GM12892 (cell line): ENCODE measurements at places on chromosomes 1 and 21.

GRCh38 chr1:227490478-227490877 lies 72.9 kb upstream of the ZNF678 start:
- no peak for DNase-seq

DNA sequence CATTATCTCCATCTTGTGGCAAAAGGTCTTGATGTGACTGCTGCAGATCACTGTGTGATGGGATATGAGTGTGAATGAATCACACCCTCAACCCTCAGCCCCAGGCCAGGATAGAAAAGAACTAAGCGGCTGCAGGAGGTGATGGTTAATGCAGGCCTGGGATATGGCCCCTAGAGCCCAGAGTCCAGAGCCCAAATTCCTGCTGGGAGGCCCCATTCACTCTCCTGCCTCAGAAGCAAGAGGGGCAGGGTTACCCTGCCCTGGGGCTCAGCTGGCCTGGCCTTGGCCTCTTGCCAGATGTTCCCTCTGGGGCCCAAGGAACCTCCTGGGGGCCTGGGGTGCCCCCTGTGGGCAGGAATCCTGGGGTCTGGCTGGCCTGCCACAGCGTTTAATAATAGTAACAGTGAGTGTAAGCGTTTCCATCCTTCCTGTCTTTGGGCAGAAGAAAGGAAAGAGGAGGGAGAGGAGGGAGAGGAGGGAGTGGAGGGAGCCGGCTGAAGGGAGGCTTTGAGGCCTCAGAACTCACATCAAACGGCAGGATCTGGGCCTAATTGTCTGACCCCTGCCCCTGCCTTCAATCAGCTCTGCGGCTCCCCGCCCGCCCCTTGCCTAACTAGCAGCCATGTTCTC lies 26.2 kb downstream of the DMAP1 start:
- DNase-seq = no peak

GRCh38 chr1:164141797-164142196 lies 417.2 kb upstream of the PBX1 start:
- no peak for DNase-seq

DNA sequence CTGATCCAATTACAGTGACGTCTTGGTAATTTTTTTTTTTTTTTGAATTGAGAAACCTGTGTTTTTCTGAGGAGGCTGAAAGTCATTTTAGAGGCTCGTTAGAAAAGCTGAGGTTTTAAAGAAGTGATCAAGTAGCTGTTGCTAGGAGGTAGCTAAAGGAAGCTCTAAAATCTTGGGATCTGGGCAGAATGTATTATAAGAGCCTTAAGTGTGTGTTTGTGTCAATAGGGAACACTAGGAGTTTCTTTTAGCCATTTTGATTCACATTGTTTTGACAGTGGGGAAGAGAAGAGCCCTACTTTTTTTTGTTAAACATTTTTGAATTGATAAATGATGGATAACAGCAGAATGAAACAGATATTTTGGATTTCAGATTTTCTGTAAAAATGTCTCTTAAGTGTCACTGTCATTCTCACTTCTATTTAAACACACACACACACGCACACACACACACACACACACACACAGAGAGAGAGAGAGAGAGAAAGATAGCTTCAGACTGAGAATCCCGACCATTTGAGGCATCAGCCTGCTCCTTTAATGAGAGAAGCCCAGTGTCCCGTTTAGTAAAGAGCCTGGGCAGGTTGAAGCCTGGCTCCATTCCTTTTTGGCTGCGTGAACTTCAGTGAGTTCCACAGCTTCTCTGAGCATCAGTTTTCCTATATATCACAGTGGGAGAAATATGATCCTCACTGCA lies 79.1 kb upstream of the GPR88 start:
- DNase-seq = no peak

DNA sequence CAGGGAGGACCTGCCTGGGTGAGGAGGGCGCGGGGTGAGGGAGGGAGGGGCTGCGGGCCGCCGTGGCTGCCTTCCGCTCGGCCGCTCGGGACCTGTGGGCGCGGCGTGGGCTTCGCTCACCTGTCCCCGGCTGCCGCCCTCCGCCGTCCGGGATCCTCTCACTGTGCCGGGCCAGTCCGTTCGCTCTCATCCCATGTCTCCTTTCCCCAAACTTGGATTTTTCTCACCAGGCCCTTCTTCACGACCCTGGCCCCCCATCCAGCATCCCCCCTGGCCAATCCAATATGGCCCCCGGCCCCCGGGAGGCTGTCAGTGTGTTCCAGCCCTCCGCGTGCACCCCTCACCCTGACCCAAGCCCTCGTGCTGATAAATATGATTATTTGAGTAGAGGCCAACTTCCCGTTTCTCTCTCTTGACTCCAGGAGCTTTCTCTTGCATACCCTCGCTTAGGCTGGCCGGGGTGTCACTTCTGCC lies 362 bp downstream of the ZBTB48 start:
- DNase-seq = no peak

GRCh38 chr1:159229260-159229885 lies 24.7 kb downstream of the ACKR1 start:
- no peak for DNase-seq

DNA sequence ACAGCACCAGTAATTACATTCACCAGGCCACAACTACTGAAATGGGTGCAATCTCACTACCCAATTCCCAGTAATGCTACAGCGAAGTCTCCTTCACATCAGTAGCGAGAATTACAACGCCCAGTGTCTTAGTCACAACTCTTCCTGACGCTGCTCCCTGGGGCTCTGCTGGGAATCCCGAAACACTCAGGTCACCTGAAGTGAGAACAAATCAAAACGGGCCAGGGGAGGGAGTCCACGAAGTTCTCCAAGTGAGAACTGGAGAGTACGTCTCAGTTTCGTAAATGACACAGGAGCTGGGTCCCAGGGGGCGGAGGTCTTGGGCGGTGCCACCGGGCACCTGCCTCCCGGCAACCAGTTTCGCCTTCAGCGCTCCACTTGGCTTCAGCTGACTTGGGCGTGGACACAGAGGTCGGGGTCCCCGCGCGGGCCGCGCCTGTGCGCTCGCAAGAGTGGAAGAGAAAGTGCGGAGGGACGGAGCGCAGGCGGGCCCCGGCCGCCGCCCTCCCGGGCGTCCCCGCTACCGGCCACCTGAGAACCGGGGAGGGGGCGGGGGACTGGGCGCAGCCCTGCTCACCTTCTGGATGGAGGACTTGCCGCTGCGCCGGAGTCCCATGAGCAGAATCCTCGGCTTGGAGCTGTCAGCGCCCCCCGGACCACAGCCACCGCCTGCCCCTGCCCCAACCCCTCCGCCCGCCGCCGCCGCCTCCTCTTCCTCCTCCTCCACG lies 575 bp downstream of the RRAGC start:
- DNase-seq = peak; percentile 38

GRCh38 chr1:89939059-89939570 lies 55.8 kb upstream of the ZNF326 start:
- DNase-seq = no peak

GRCh38 chr21:38958323-38958705 lies 152.6 kb downstream of the ETS2 start:
- DNase-seq = no peak

- DNase-seq = peak; percentile 38
These were observed 971 bp upstream of the GNG4 start for GRCh38 chr1:235650341-235651169.

- DNase-seq = no peak
These were observed 18.4 kb upstream of the EDN2 start for GRCh38 chr1:41502912-41503311.

GRCh38 chr1:90561103-90561783 lies 155.9 kb downstream of the BARHL2 start:
- no peak for DNase-seq

DNA sequence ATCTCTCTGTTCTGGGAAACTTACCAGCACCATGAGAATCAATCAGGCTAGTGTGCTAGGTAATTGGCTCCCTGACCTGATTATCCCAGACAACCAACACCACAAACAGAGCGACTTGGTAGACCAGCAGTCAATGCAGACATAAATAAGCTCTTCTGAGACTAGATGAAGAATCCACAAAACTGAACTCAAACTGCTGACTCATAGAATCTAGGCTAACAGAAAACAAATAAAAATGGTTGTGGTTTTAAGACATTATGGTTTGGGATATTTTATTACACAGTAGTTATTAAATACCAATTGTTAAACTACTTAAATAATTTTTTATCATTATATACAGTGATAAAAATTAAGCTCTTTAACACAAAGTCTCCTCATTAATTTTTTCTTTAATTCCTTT lies 535.7 kb downstream of the COL11A1 start:
- DNase-seq = no peak

- no peak for DNase-seq
These were observed 13.2 kb upstream of the SCYL3 start for GRCh38 chr1:169906938-169907337.

GRCh38 chr1:198699167-198700015 lies 60.6 kb downstream of the PTPRC start:
- DNase-seq = no peak

DNA sequence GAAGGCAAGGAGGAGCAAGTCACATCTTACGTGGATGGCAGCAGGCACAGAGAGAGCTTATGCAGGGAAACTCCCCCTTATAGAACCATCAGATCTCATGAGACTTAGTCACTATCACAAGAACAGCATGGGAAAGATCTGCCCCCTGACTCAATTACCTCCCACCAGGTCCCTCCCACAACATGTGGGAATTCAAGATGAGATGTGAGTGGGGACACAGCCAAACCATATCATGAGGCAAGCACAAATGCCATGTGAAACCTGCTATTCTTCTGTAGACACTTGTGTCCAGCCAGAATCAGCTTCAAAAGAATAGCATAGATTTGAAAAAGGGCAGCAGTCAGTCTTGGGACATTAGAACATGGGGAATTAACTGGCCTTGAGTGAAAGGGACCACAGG lies 32.2 kb upstream of the UBE2U start:
- DNase-seq = no peak

DNA sequence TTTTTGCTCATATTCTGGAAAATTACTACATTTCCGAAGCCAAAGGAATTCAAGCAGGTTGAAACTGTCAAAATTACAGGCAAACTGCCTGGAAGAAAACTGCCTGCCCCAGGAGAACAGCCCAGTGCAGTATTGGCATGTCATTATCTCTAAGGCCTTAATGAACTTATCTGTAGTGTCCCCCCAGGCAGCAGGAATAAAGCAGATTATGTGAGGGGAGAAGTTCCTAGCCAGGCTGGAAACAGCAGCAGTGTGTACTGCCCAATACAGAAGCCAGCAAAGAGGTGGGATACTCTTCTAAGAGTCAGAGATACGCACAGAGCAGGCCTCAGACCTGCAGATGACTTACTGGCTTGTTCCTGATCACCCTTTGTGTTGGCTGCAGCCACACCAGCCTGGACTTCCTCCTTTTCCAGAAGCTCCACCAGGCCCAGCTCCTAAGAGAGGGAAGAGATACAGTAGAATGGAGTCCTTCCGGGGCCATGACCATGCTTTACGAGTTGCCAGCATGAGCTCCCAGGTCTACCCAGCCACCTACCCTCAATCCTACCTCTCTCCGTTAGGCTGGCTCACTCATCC lies 11.7 kb downstream of the IQGAP3 start:
- DNase-seq = no peak

DNA sequence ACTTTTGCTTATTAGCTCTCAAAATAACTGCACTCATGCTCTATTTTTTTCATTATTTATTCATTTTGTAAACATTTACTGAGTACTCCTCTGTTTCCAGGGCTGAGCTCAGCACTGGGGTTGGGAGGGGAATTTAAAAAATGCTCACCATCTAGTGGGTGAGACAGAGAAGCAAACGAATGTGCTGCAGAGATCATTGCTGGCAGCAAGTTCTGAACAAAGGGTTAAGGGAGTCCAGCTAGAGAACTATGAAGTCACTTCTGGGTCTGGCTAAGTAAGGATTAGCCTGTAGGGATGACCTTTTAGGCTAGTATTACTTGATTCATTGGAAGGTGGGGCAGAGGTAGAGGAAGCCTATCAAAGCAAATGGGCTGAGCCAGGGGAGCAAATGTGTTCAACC lies 99.1 kb upstream of the ZNF644 start:
- DNase-seq = no peak

DNA sequence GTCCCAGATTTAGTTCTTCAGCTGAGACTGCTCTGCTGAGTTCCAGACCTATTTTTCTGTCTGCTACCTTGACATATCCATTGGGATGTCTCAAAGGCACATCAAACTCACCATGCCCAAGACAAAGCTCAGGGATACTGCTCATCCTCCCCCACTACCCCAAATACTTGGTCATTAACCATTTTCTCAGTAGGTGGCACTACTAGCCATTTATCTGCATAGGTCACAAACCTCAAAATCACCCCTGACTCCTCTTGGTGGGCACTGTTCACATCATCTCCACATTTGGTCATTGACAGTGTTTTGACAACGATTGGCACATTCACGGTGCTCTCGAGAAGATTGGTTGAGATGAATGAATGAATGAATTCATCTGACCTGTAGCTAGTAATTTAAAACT lies 32.1 kb downstream of the CACNA1S start:
- DNase-seq = no peak

GRCh38 chr1:172397633-172398032 lies 22.9 kb upstream of the C1orf105 start:
- DNase-seq = no peak

- DNase-seq = no peak
These were observed 14.1 kb downstream of the AZIN2 start for GRCh38 chr1:33094971-33095604.

DNA sequence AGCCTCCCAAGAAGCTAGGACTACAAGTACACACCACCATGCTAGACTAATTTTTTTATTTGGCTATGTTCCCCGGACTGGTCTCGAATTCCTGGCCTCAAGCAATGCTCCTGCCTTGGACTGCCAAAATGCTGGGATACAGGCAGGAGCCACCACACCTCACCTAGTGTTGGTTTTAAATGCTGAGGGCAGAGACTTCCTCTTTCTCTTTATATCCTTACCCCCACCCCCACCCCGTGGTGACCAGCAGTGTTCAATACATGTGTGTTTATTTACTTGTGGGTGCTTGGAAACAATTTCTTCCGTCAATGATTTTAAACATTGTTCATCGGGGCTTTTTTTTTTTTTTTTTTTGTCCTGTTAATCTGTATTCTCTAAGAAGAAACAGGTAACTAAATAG lies 158.9 kb downstream of the ZBTB18 start:
- DNase-seq = no peak

GRCh38 chr1:173867753-173868265 lies at the start of gene GAS5:
Gene GAS5, minus strand, starts transcription at chr1:173867989.
- peak; percentile 62 for DNase-seq

DNA sequence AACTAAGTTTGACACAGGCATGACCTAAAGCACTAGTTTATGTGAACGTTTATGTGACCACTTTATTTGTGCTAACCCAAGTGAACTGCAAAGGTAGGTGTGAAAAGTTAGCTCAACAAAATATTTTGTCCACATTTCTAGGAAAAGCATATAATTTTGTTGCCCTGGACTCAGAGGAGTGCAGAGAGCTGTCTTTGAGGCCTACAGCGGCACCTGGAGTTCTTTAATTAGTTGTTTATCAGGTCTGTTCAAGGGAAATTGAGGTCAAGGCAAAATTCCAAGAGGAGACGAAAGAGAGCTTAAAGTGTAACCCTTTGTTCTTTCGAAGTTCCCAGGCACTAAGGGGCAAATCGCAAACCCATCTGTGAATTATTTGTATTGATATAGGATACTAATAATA lies 1.3 kb downstream of the GIPC2 start:
- DNase-seq = no peak

- no peak for DNase-seq
These were observed 232.6 kb downstream of the TRABD2B start for GRCh38 chr1:47764461-47765046.

GRCh38 chr1:233412812-233413211 lies 85.3 kb downstream of the MAP3K21 start:
- DNase-seq = no peak

GRCh38 chr1:103063921-103064320 lies 44.4 kb downstream of the COL11A1 start:
- DNase-seq = no peak

- DNase-seq = no peak
These were observed 65.4 kb downstream of the RUNX1 start for GRCh38 chr21:34983680-34984086.
